ENCODE measurements at places on chromosomes 5 and 9.

DNA sequence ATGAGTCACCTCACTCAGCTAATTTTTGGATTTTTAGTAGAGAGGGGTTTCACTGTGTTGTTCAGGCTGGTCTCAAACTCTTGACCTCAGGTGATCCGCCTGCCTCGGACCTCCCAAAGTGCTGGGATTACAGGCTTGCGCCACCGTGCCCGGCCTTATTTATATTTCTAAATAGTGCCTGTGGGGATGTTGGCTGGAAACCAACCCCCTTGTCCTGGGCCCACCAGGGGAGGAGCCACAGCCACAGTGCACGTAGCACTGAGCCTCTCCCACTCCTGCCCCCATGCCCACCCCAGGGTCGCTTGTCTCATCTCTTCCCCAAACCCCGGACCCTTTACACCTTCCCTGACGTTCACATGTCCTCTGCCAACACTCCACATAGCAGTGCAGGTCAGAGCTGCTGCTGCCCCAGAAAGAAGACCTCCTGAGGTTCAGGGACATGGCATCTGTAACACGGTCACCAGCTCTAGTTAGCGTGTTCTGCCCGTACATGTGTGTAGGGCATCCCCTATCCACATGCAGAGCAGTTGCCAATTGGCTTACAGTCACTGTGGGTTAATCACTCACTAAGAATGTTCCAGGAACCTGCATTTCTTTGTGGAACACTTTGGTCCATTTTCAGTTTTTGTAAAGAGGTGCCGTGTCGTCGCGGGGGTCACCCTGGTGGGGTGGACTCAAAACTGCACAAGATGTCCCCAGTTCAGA is 10.2 kb upstream of the MRPS2 start:
- DNase-seq = no peak

- no peak for DNase-seq
Observed at GRCh38 chr9:98971168-98971914, 27.6 kb downstream of the COL15A1 start.

- DNase-seq = no peak
Observed at GRCh38 chr9:26551971-26552370, 340.6 kb downstream of the CAAP1 start.

- peak; percentile 90 for DNase-seq
Observed at GRCh38 chr9:137021979-137022661, 5.9 kb downstream of the ABCA2 start.

GRCh38 chr5:133801955-133802751 is 166.3 kb downstream of the C5orf15 start:
- DNase-seq = peak; percentile 42

- DNase-seq = no peak
Observed at GRCh38 chr5:158462349-158463114, 603.6 kb upstream of the CLINT1 start.

GRCh38 chr5:78376315-78376714 is 15.9 kb downstream of the SCAMP1 start:
- no peak for DNase-seq

GRCh38 chr5:60870857-60871256 is 26.8 kb upstream of the ELOVL7 start:
- DNase-seq = no peak

- DNase-seq = no peak
Observed at GRCh38 chr9:127991757-127992274, 11.0 kb upstream of the EEIG1 start.

DNA sequence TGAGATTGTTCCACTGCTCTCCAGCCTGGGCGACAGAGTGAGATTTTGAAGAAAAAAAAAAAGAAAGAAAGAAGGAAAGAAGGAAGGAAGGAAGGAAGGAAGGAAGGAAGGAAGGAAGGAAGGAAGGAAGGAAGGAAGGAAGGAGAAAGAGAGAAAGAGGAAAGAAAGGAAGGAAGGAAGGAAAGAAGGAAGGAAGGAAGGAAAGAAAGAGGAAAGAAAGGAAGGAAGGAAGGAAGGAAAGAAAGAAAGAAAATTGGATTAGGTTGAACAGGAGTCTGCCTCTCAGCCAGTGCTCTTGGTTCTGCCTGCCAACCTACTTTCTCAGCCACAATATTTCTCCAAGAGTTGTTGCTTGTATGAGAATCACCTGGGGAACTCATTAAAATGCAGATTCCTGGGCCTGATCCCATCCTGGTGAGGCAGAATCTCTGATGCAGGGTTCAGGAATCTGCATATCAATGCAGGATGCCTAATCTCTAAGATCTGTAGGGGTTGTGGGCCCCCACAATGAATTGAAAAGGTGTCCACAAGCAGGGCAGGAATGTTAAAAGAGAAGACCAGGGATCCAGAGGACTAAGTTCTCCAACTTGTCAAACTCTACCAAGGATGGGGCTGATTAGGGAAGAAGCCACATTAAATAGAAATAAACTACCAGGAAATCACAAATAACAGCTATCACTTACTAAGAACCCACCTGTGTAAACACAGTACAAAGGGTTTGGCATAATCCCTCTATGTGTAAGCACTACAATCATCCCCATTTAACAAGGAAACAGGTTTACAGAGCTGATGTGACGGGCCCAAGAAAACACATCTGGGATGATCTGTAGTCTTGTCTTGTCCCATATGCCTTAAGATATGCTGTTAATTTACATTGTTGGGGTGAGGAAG is 23.4 kb upstream of the GALNT10 start:
- DNase-seq = no peak

- DNase-seq = no peak
Observed at GRCh38 chr5:10109299-10109698, 140.4 kb downstream of the ATPSCKMT start.

GRCh38 chr9:82101475-82101874 is 112.9 kb downstream of the SPATA31D1 start:
- no peak for DNase-seq

DNA sequence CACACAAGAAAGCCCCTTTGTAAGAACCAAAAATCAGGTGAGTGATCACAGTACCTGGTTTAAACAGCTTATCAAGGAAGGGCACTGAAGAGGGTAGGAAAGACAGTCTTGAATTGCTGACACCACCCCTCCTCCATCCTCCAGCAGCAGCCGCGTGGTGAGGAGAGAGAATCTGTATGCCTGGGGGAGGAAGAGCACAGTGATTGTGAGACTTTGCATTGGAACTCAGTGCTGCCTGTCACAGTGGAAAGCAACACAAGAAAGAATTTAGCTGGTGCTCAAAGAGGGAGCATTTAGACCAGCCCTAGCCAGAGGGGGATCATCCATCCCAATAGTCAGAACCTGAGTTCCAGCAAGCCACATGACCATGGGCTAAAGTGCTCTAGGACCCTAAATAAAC is 11.6 kb upstream of the STX17 start:
- no peak for DNase-seq
